NCI-H446 treated with DMSO at 0.1 percent for 48 hours (cell line): ENCODE measurements at places on chromosomes 1 and 21.

GRCh38 chr1:68000191-68000590 is 50.2 kb downstream of the DIRAS3 start:
- DNase-seq, result no peak

DNA sequence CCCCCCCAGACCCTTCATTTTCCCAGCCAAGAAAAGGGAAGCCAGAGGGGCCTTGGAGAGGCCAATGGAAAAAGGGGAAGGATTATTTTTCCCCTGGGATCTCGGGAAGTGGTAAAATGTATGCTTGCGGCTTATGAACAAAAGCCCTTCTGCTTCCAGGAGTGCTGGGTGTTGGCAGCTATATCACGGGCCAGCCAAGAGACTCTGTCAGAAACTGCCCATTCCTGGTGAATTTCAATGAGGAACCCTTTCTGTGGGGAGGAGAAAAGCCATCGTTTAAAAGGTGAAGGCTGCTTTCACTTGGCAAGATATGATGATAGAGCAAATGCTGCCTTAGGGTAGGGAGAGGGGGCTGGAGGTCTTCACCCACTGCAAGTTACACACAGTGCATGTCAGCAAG is 69.7 kb upstream of the ZC3H12A start:
- no peak for DNase-seq

DNA sequence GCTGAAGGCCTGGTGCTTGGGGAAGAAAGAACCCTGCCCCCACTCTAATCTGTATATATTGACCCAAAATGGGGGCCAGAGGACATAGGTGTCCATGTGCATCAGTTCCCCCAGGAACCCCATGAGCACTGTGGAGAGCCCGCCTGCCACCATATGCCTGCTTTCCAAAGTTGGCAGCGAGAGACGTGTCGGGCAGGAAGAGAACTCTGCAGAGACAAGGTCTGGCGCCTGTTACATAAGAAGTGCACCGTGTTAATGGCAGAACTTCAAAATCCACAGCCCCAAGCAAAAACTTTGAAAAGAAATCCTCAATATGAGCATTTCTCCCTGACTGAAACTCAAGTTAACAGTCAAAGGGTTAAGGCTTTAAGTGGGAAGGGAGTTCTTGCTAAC is 8.0 kb downstream of the CTNNBIP1 start:
- peak; percentile 24 for DNase-seq

DNA sequence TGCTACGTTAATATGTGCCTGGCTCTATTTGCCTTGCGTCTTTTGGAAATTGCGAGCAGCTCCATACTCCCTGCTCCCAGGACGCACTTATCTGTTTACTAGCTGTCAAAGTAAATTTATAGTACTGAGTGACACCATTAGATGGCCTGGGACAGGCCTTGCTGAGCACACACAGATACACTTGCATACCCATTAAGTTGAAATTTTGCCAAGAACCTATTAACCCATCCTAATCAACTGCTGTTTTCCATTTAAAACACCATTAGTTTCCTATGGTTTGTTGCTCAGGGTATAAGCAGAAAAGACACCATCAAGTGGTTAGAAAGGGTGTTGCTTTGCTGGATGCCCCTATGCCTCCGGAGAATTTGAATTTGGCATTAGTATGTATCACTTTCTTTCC is 187.3 kb downstream of the SLC44A5 start:
- peak; percentile 17 for DNase-seq

GRCh38 chr1:90717356-90717664 is 208 bp upstream of the BARHL2 start:
- DNase-seq, result no peak

GRCh38 chr21:15928196-15928595 is 198.4 kb downstream of the USP25 start:
- peak; percentile 25 for DNase-seq

GRCh38 chr1:155307247-155307740 is 1.4 kb upstream of the FDPS start:
- DNase-seq, result no peak

DNA sequence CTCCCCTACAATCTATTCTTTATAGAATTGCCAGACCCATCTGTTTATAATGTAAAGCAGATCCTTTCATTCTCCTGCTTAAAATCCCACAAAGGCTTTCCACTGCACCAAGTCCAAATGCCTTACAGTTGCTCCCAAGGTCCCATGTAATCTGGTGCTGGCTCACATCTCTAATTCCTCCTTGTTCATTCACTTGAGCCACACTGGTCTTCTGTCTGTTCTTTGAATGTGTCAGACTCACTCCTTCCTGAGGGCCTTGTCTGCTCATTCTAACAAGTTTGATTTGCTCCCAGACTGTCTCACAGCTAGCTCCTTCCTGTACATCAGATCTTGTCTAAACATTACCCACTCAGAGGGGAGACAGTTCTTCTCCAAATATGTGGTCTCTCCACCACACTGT is 38.9 kb downstream of the ALG14 start:
- DNase-seq, result no peak

DNA sequence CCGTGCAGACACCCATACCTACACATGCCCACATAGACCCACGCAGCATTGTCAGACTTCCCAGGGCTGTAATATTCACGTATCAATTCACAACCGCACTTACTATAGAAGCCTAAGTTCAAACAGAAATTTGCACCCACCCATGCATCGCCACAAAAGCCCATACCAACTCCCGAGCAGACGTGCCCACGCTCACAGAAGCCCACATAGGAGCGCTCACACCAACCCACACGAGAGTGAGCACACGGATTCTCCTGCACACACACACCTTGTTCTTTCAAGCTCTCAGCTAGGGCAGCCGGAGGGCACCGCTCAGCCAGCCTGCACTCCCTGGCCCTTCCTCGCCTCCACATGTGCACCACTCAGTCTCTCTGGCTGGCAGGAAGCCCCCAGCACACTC is 4.6 kb downstream of the MFAP2 start:
- DNase-seq, result no peak

- peak; percentile 18 for DNase-seq
These were observed 91.1 kb upstream of the RAB3GAP2 start for GRCh38 chr1:220363196-220363837.

GRCh38 chr1:18840145-18840544 is 19.3 kb downstream of the TAS1R2 start:
- no peak for DNase-seq

GRCh38 chr1:101905283-101905835 is 91.4 kb downstream of the OLFM3 start:
- peak; percentile 93 for DNase-seq

- no peak for DNase-seq
These were observed 422.9 kb downstream of the PTBP2 start for GRCh38 chr1:97144527-97144926.

GRCh38 chr1:161098210-161099068 is at the start of gene KLHDC9:
Gene KLHDC9 (plus strand): TSS chr1:161098361. CDS start chr1:161098536, 175 bp downstream.
- DNase-seq, result no peak

GRCh38 chr21:28644762-28645161 is 347.9 kb downstream of the LTN1 start:
- DNase-seq, result no peak

DNA sequence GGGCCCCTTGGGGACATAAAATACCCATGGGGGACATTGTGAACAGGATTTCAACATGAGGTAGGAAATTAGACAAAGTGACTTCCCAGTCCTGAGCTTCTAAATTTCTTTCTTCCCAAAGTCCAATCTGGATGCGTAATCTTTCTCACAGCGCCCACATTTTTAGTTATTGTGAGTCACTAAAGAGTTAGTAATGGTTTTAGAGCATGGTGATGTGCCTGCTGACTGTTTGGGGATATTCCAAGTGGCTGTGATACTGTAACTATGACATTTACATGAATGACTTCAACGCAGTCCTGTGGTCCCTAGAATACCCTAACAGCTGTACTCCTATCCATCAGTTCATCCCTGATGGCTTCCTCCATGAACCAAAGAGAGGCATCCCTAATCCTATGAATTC is 224.0 kb upstream of the COA6 start:
- DNase-seq, result no peak

GRCh38 chr21:41663805-41664788 is 102.8 kb downstream of the RIPK4 start:
- no peak for DNase-seq

DNA sequence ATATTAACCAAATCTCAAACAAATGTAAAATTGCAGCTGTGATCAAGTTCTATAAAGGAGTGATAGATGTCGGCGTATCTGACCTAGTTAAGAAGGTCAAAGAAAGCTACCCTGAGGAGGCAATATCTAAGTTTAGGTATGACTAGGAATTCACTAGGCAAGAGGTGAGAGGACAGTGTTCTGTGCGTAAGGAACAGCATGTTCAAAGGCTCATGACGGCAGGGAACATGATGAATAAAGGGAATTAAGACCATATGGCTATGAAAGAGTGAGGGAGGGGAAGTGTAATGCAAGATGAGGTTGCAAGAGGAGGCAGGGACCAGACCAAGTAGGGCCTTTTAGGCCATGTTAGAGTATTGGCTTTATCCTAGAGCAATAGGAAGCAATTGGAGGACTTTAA is 8.6 kb downstream of the LIX1L start:
- DNase-seq, result no peak
